ENCODE measurements at places on chromosomes 7 and 10. TPM values are rescaled to one million over a fixed set of nuclear protein-coding genes. Genes with fewer than 3 reads are reported as not detected.

Gene IQUB
- 2.0 TPM for total RNA-seq

Gene C7orf33
- not detected for total RNA-seq

Gene ANKRD30A
- not detected for total RNA-seq

Gene GSTO2
- 2.4 TPM for total RNA-seq

Gene EIF5AL1
- total RNA-seq, result under 0.01 TPM

Gene TUBB8
- total RNA-seq, result not detected

Gene C10orf105
- not detected for total RNA-seq

Gene TAS2R3
- 1.2 TPM for total RNA-seq

Measured in frontal cortex (tissue), 4 donors.